EL (cell line): ENCODE measurements at places on chromosomes 2 and 18.

DNA sequence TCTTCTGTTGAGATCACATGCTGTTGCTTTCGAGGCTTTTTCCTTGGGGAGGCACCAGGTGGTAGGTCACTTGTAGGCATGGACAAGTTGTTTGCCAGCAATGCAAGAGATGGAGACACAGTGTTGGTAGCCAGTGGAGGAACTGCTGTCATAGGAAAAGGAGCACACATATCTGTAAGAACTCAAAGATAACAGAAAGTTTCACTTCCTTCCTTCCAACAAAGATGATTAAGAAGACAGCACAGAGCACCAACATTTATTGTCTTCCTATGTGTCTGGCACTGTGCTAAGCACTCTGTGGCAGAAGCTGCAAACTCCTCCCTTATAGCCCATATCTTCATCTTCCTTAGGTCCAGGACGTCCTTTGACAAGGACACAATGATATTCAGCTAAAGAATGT is 64.5 kb upstream of the AMMECR1L start:
- DNase-seq: no peak

DNA sequence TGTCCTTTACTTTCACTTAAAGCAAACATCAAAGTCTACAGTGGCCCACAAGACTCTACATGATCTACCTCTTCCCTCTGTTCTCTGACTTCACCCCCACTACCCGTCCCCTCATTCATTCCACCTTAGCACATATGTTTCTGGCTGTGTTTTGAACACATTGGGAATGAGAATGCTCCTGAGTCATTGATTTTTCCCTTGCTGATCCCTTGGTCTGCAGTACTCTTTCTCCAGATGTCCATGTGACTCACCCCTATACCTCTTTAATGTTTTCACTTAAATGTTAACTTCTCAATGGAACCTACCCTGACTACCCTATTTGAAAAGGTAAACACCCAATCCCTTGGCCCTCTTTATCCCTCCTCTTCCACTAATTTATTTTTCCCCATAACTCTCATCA is 30.7 kb upstream of the FRZB start:
- DNase-seq: peak; percentile 67

GRCh38 chr2:181924336-181924735 is 32.8 kb downstream of the ITPRID2 start:
- DNase-seq: no peak

DNA sequence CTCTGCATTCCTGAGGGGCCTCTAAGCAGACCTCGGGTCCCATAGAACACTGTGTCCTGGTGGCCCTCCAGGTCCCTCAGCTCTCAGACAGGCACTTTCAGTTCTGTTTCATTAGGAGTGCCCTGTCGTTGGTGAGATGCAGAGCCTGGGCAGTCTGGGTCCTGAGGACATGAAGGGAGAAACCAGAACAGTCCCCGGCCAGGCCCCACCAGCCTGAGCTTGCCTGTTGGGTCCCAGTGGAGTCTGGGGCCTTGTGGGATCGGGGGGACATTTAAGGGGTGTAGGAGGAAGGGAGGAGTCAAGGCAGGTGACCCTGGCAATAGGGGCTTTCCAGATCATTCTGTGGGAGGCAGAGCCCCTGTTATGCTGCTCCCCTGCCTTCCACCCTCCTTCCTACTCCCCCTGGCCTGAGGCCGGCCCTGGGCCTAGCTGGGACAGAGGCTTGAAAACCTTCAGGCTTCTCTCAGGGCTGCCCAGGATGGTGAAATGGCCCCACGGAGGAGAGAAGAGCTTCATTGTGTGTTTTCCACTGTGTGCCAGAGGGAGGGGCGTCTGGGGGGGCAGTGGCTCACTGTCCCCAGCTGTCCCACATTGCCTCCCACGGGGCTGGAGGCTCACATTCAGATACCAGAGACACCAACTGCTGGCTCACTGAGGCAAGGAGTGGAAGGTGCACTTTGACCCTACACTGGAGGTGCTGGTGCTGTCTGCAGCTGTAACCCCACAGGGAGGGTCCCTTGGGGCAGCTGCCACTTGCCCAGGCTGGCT is 26.6 kb upstream of the CATIP start:
- no peak for DNase-seq

DNA sequence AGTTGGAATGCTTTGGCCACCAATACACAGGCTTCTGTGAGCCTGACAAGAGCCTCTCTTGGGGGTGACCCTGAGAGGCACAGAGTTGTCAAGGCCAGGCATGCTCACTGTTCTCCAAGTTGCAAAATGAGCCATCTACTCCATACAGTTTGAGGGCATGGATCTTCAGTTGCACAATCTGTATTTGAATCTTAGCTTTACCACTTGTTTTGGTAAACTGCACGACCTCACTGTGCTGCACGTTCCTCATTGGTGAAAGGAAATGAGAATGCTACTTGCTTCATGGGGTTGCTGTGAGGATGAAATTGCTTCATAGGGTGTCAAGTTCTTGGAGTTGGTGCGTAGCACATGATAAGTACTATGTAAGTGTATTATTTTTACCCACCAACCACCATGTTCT is 12.0 kb upstream of the HAAO start:
- DNase-seq: no peak

DNA sequence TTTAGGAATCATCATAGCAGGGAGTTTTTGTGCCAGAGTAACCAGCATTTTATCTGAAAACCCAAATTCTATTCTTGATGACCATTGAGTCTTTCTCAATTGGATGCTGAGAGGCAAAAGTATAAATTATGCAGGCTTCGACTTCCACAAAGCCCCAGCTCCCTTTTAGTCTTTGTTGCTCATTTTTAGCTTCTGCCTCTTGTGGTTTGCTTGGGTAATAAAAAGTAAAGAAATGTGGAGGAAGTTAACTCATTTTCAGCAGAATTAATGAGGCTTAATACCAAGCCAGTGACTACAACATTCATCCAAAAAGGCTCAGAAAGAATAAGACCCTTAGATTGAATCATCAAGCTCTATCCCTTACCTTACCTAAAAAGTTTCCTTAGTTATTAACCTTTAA is 18.6 kb downstream of the ERMN start:
- peak; percentile 52 for DNase-seq

DNA sequence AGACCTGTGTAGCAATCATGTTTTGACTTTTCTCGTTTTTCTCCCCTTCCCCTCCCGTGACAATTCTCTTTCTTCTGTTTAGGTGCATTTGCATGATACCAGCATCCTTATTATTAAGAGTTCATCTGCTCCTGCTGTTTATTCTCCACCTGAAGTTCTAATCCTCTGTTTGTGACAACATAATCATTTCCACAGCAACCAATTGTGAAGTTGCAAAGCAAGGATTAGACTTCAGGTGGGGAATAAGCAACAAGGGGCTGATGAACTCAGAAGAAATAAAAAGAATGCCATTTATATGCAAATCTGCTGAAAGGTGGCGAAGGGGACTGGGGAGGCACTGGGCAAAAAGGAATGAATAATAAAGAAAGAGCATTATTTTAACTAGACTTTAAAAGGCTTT is 124.8 kb upstream of the LINC00305 start:
- DNase-seq: no peak

- DNase-seq: no peak
Measured at GRCh38 chr18:48260237-48260636, 148.9 kb downstream of the ZBTB7C start.

GRCh38 chr2:195610717-195611116 is 46.3 kb upstream of the SLC39A10 start:
- no peak for DNase-seq

- DNase-seq: no peak
Measured at GRCh38 chr2:219569041-219569440, 2.3 kb downstream of the OBSL1 start.

DNA sequence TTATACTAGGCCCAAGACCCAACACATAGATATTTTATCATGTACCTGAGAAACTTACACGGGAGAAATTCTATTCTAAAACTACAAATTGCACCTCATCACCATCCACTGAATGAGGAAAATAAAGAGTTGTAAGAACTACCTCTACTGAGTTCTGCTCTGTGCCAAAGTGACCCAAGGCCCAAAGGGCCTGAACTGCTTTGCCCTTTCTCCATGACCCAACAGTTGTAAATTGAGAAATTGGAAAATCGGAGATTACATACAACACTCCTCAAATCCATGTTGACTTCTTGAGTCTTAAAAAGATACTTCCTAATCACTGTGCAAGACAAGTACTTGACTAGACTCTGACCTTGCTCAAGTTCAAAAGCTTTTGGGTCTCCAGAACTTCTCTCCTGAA is 8.8 kb downstream of the NR4A2 start:
- no peak for DNase-seq

GRCh38 chr18:4847056-4847455 is 350.0 kb downstream of the AKAIN1 start:
- DNase-seq: no peak

DNA sequence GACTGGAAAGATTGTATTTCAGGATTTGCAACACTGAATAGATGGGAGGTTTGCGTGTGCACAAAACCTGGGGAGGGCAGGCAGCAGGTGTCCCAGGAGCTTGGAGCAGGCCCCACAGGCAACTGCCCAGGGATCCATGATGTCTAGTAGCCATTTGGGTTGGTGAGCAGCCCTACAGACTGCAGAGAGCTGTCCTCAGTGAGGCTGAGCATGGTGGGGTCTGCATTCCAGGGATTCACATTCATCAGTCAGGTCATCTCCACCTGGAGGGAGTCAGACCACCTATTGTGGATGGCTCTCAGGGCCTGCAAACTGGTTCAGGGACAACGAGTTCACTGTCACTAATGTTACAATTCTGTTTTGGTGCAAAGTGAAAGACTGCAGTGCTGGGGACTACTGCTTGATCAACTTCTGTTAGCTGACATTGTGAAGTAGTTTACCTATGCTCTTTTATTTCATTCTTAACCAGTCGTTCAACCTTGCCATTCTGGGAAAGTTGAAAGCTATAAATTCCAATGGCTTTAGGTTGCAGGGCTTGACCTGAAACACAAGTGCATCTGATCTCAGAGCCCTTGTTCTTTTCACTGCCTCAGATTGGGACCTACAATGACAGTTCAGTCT is 222.6 kb downstream of the ZNF407 start:
- DNase-seq: no peak

- no peak for DNase-seq
Measured at GRCh38 chr2:74104839-74105238, 42.9 kb downstream of the BOLA3 start.

DNA sequence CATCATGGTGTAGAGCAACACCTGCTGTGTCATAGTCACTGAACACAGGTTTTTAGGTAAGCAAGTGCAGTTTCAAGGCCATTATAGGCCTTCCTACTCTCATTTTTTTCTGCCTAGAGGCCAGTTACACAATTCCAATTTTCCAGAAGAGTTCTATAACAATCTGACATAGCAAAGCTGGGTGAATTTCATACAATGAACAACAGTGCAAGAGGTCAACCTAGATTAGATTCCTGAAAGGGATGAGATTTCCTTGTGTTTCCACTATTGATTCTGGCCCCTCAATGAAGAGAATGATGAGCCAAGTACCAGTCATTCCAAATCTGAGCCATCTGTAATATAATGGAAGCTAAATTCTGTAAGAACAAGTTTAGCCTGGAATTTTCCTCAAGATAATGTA is 15.3 kb upstream of the CD28 start:
- DNase-seq: no peak

- DNase-seq: peak; percentile 53
Measured at GRCh38 chr2:149430743-149431736, 100.7 kb downstream of the LYPD6 start.

DNA sequence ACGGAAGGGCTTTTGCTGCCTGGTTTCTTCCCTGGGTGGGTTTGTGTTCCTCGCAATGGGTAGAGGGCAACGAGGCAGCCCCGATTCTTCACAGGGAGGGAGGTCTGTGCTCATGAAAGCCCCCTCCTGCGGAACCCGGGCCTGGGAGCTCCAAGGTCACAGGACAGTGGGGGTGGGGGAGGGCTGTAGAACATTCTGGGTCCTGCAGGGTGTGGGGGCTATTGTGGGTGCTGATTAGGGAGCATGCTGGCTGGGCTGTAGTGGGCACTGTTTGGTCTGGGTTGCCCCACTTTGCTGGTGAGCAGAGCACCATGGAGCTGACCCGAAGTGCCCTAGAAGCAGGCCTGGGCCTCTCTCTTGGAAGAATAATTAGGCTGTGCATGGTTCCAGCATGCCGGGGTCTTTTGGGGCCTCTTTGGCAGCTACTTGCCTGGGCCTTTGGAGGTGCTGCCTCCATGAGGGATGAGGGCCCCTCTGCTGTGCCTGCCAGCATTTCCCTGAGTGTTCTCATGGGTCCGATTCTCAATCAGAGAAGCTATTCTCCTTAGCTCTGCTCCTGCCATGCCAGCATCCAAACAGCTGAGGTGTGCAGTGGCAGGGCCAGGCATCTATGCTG is 232.2 kb upstream of the HS6ST1 start:
- no peak for DNase-seq

DNA sequence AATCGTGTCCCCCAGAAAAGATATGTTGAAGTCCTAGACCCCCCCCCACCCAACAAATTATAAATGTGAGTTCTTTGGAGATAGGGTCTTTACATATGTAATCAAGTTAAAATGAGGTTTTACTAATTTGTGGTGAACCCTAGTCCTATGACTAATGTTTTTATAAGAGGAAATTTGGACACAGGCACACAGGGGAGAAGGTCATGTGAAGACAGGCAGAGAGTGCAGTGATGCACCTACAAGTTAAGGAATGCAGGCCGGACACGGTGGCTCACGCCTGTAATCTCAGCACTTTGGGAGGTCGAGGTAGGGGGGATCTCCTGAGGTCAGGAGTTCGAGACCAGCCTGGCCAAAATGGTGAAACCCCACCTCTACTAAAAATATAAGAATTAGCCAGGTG is 5.8 kb upstream of the PMAIP1 start:
- no peak for DNase-seq

GRCh38 chr2:184067502-184067901 is 530.8 kb upstream of the ZNF804A start:
- no peak for DNase-seq

- DNase-seq: no peak
Measured at GRCh38 chr2:168562971-168563370, 106.9 kb downstream of the CERS6 start.

DNA sequence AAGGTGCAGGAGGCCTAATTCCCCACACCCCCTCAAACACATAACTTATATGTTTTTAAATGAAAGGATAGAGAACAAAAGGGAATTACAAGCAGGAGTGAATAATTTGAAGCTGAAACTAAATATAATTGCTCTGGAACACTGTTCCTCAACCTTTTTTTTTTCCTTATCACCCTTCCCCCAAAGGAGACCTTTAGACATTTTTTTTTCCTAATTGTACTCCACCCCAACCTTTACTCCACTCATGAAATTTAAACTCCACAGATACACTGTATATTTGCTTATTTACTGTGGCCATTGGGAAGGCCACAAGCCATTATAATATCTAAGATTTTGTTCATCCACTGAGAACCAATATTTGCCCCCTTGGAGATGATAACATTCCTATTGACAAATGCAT is 45.4 kb upstream of the PELI1 start:
- no peak for DNase-seq

- no peak for DNase-seq
Measured at GRCh38 chr2:219691571-219691970, 64.1 kb downstream of the SLC4A3 start.

DNA sequence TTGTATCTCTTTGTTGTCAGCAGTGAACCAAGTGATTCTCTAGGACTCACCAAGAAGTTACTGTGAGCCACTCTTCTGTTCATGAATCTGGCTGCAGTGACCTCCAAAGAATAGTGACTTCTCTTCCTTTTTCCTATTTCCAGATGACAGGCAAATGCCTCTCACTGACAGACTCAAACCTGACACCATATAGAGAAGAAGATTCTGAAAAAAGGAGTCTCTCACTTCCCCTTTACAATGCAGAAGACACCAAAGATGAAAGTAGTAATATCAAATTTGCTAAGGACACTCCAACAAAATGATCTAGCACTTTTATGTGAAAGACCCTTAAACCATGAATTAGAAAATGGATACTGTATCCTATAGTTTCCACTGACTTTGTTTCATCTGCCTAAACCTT is 44.4 kb upstream of the SETBP1 start:
- DNase-seq: no peak
